Caki2 (cell line): ENCODE measurements at places on chromosomes 4 and X. TPM values are rescaled to one million over a fixed set of nuclear protein-coding genes. Genes with fewer than 3 reads are reported as not detected.
A peak's percentile ranks its signal among the peaks of the same experiment; 100 is the strongest.

The MAGEC1 gene
- not detected in 2 replicates for total RNA-seq

DNA sequence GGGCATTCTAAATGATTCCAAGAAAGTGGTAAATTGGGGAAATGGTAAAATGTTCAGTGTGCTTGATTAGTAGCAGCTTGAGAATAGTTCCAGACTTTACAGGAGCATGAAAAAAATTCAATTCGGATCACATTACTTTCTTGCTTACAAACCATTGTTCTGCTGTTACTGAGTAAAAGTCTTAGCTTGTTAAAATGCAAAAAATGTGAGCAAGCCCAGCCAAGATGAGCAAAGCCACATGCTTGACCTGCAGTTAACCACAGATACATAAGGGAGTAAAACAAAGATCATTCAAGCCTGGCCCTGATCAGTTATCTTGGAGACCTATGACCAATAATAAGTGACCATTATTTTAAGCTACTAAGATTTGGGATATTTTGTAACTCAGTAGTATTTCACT is 562.9 kb upstream of the MAGEB2 start:
- peak; percentile 64 for DNase-seq

DNA sequence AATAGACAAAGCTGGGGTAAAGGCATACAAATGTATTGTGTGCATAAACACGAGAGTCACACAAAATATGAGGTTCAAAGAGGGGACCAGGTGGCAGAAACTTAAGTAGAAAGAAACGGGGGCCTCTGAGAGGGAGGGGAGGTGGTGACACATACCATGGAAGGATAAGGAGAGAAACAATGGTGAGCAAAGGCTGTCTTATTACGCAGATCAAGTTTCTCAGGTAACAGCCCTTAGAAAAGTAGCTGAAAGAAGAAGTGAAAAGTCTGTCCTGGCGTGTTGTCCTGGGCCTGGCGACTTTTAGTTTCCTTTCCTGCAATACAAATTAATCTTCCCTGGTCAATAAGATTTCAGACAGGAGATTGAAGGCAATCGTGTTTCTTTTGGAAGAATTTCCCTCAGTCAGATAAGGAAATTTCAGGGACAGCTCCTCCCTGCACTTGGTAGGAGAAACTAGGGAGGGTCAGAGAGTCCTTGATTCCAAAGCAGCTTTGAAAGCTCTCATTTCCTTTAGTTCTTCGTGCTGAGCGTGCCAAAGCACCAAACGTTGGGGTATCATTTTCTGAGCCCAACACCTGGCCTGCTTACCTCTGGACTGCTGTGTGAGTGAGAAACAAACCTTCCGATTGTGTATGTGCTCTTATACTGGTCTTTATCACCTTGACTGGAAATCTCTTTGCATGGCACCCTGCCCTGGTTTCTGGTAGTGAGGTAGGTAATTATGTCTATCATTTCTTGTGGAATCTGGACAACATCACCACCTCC is 676.7 kb upstream of the LCORL start:
- DNase-seq, result no peak

DNA sequence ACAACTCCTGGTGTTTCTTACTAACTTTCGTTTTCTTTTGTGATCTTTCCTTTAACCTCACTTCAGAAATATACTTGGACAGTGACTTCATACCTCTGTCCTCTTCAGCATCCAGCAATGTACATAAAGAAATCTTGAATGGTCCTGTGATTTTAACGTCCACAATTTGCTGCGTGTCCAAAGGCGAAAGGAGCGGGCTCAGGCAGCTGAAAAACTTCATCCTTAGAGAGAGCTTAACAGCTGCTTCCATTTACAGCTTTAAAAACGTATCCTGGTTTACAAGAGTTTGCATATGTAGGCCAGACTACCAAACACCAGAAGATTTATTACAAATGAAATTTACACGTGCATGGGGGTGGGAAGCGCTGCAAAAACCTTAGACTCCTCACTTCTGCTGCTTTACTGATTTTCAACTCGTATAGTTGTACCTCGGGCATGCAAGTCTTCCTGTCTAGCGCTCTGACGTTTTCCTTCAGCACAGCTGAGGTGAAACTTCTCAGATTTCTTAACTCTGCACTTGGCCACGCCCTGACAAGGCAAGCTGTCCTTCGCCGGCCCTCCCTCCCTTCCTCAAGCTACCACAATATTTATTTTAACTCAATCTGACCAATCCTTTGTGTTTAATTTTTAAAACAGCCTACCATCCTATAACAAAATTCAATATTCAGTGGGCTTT is 406.4 kb downstream of the FAM47A start:
- no peak for DNase-seq

GRCh38 chr4:107640197-107640596 is 79.8 kb downstream of the PAPSS1 start:
- DNase-seq, result no peak

- DNase-seq, result peak; percentile 10
Measured at GRCh38 chr4:175035905-175036304, 117.7 kb downstream of the ADAM29 start.

The PNMA5 gene
- total RNA-seq, result not detected in 2 replicates
